Uterus (tissue), 4 donors: ENCODE measurements at places on chromosomes 5 and 9.

GRCh38 chr5:66417781-66418180, 178.4 kb upstream of the MAST4 start:
- DNase-seq: no peak

GRCh38 chr5:163436515-163436914, 880 bp upstream of the CCNG1 start:
- no peak for DNase-seq

GRCh38 chr9:123201083-123201482, 67.3 kb downstream of the STRBP start:
- no peak for DNase-seq

- DNase-seq: no peak
Measured at GRCh38 chr9:130008538-130008937, 34.5 kb downstream of the FNBP1 start.

DNA sequence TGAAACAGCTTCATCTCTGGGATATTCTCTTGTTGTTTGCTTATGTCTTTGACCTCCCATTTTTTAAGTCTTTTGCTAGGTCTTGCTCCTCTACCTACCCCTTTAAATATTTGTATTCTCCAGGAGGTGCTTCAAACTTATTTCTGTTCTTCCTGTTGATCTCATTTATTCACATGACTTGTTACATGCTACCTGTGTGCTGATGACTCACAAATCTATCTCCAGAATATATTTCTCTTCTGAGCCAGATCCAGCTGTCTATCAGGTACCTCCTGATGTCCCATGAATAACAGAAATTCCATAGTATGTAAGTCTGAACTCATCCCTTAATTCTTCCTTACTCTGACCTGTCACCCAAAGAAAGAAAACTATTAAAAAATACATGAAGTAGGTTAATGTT, 11.0 kb downstream of the NIPBL start:
- no peak for DNase-seq

DNA sequence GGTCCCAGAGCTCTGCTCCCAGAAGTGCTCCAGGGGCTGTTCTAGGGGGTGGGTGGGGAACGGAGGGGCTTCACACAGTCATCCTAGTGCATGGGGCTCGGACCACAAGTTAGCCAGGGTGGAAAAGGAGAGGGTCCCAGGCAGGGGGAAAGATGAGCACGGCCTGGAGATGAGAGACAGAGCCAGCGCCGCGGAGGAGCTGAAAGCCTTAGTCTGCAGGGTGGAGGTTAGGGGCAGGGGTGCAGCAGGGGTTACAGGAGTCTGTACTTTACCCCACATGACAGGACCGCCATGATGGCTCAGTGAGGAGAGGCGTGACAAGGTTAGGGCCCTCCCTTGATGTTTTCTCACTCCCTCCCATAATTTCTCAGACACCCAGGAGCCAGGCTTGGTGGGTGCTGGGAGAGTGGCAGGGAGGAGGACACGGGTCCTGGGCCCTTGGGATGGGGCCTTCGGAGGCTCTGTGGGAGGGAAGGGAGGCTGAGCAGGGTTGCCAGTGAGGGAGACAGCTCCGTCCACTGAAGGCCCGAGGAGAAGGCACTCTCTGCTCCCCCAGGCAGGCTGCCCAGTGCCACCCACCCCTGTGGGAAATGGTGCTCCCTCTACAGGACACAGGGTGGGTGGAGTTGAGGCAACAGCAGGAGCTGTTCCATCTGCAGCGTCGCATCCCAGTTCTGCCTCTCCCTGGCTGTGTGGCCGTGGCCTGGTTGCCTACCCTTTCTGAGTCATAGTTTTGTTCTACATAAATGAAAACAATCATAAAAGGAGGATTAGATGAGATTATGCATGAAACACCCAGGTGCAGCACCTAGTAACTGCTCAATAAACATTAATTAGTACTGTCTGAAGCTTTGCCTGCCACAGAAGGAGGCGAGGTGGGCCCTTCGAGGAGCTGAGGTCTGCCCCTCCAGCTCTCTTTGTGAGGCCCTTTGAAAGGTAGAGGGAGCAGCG, 66.2 kb downstream of the NDST1 start:
- DNase-seq: peak; percentile 11

DNA sequence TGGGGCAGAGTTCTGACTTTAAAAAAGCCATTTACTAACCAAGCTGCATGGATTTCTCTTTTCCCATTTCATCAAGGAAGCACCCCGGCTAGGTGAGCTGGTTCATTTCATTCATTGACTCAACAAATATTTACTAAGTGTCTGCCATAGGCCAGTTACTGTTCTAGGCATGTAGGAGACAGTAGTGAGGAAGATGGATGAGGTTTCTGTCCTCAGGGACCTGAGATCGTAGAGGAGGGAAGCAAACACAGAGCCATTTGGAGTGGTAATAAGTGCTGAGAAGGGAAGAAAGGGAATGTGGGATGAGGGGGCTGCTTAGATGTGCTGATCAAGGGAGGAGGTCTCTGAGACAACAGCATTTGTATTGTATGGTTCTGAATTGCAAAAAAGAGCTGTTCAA, 120.4 kb downstream of the C9orf152 start:
- DNase-seq: no peak

DNA sequence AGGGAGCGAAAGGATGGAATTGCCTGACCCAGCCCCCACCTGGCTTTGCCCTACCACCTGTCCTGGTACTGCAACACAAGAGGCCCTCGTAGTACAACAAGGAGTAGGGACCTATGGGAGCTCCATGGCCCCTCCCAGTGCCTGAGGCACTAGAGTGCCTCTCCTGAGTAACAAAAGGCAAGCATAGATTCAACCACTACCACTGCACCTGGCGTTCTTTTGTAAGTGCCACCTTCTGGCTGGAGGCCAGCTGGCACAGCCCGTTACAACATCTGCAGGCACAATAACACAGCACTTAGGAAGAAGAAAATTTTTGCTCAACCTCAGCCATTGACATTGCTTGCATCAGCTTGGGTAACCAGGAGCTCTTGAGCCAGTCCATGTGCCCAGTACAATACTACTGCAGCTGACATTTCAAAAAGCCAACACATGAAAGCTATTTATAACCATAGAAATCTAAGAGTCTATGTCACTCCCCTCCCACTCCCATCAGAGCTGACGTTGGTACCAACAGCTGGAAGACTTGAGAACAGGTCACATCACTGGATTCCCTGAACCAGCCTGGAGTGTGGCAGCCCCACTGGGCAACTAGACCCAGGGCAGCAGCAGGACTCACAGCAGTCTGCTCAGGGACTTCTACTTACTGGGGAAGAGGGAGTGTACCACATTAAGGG, 17.7 kb upstream of the FAM174A start:
- no peak for DNase-seq

DNA sequence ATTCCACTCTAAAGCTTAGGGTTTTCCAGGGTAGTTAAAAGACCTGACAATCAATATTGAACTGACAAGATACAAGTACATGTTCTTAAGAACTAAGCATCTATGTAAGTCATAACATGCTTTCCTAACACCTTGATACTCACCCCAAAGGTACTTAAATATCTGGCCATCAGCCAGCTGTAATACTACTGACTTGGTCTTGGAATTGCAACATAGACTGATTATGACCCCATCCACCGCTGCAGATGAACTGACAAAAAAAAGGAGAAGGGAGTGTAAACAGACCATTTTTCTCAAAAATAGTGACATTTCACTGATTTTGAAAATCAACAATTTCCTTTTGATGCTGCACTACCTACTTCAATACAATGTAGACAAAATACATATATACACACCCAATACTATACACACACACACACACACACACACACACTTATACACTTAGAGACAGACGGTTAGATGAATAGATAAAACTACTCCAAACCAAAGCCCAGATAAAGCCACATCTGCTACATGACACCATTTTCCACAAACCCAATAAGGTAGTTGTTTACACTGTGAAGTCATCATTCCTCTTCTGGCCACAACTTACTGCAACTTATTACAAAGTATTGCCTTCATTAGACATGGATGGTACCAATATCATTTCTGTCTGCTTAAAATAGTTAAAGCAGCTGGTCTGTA, 30.4 kb downstream of the ELP1 start:
- DNase-seq: no peak

- peak; percentile 59 for DNase-seq
Measured at GRCh38 chr5:50667023-50667652, 701 bp downstream of the PARP8 start.

- DNase-seq: no peak
Measured at GRCh38 chr5:126198531-126198930, 224.7 kb upstream of the GRAMD2B start.

DNA sequence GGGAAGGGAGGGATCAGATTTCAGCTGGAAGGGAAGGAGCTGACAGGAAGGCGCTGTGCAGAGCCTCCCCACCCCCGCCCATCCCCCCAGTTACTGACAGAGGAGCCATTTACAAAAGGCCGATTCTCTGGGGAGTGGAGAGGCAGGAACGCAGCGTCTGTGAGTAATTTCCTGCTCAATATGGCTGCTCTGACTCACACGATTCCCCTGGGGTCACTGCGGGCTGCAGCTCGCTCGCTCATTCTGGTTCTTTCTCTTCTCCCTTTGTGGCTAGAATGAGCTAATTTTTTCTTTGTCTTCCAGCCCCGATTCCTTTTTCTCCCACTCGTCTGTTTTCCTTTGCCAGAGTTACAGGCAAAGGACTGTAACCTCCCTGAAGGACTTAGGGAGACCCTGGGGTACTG, 28.8 kb downstream of the PTPA start:
- peak; percentile 99 for DNase-seq

DNA sequence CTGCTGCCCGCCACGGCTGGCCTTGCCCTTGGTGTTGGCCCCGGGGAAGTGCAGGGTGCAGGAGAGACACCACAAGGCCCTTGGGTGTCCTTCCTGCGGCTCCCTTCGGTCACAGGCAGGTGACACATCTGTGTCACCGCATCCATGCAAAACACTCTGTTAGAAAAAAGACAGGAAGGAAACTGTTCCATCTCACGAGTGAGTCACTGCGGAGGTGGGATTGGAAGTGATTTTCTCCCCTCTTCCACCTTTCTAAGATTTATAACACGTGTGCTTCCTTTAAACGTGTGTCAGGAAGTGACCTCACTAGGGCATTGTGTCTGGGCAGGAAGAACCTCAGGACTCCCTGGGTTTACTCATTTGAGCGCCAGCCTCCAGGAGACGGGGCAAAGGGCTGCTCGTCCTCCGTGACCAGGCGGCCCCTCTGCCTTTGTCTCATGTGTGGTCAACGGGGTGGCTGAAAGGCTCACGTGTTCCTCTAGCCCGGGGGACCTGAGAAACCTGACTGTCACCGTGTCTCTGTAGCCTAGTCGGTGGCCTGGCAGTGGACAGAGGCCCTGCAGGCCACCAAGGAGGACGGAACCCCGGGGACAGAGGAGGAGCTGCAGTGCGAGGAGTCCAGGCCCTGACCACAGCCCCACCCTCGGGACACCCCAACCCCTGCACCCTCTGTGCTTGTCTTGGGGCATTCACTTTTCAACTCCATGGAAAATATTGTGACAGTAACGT, 4.9 kb upstream of the LCN1 start:
- no peak for DNase-seq
